Stimulated activated CD4-positive, alpha-beta T cell treated with anti-CD3 and anti-CD28 coated beads, Interleukin-2, amount 100 ng/mL, for 48 hours (primary cell): ENCODE measurements at places on chromosomes 6 and 20.

DNA sequence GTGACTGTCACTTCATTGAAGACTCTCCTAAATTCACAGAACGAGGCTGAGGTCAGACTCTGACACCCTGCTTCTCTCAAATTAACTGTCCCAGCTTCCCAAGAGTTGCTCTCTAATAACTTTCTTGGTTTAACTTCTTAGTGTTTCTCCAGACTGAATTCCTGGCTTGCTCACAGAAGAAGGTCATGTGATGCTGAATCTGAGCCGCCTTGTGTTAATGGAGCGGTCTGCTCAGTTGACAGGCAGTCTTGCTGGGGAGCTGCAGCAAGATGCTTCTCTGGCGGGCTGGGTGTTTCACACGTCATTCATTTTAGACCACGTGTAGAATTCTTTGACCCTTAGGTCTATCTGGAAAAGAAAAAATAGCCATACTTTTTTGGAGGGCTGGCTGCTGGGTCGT, 107.3 kb downstream of the FOXO3 start:
- DNase-seq = no peak

DNA sequence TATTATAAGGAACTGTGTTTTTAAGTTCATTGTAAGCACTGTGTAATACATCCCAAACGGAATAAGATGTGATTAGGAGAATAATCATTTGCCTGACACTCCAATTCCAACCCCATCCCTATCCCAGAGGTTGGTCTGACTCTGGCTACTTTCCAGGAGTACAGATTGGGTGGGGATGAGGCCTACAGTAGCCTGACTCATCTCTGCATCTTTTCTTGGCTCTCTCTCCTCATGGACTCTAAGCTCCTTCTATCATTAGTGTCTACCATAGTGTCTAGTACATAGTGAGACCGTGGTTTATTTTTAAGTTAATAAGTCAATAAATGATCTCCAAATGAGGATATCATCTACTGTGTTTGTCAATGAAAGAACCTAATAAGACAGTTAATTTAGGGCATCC, 92.2 kb upstream of the CNKSR3 start:
- DNase-seq = no peak

- DNase-seq = no peak
These were observed 1.4 kb downstream of the WFDC2 start for GRCh38 chr20:45470937-45471336.

- DNase-seq = no peak
These were observed 213.9 kb downstream of the SOX4 start for GRCh38 chr6:21807299-21808044.

DNA sequence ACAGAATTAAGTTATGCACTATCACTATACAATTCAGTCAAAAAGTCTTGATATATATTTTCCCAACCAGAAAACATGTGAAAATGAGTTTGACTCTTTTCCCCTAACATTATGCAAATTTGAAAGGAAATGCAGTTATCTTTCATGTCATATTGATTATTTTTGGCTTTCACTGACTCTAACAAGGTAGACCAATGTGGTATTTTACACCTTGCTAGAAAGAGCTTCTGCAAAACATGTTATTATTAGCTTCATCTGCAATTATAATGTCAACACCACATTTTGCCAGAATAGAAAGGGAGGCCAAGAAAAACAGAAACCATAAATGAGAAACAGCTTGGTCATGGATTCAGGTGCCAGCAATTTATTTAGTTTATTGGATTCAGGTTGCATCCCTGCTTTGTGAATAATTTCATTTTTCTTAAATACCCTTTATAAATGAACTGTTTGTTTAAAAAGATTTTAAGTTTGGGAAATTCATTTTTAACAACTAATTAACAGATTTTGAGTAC, 226.1 kb upstream of the GJE1 start:
- no peak for DNase-seq

GRCh38 chr6:81838031-81838430, 85.5 kb upstream of the TENT5A start:
- DNase-seq = no peak

DNA sequence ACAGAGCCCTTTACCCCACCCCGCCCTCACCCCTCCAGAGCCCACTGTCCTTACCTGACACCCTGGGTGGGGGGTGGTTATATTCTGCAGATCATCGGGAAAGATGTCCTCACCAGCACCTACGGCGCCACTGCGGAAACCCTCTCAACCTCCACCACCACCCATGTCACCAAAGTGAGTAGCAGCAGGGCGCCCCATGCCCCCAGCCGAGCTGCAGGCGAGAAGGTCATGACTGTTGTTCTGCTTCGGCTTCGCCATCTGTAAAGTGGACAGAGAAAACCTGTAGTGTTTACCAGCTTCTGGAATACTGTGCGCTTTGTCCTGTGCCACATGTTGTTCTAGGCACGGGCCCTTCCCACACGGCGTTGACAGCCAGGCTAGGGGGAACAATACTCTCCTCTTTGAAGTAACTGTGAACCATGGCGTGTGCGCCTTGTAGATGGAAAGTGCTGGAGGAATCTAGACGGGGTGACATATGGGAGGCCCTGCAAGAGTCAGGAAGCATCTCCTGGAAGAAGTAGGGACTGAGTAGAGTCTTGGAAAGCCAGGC, 16.5 kb upstream of the AAR2 start:
- no peak for DNase-seq

DNA sequence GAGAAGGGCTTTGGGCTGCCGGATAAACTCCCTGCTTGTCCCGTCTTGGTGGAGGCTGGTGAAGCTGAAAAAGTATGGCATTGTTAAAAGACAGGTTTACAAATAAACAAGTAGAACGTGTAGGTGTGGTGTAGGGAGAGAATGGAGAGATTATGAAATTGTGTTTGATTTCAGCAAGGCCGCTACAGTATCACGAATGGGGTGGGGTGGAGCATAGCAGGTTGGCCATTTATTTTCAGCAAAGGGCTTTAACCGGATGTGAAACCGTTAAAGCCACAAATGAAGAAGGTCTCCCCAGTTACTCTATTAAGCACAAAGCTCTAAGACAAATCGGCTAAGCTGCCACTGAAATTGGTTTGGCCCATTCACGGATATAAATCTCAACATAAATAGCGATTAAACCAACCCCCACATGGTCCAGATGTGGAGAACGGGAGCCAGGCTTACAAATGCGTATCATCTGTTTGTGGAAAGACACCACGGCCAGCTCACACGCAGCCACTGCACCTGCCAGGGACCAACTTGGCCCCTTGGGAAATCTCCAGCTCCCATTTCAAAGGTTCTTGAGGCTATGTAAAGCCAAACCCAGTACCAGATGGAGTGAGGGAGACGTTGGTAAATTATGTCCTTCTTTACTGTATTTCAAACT, 94.0 kb downstream of the ZMYND8 start:
- no peak for DNase-seq

DNA sequence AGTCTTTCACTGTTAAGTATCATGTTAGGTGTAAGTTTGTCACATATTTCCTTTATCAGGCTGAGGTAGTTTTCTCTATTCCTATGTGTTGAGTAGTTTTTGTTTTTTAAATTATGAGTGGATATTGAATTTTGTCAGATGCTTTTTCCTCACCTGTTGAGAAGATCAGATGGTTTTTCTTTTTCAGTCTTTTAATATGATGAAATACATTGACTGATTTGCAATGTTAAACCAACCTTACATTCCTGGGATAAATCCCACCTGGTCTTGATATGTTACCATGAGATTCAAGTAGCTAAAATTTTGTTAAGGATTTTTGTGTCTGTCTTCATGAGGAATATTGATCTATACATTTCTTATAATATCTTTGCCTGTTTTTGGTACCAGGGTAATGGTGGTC, 52.1 kb downstream of the FOXO3 start:
- DNase-seq = no peak

GRCh38 chr6:153503810-153504209, 372.7 kb upstream of the RGS17 start:
- DNase-seq = no peak

GRCh38 chr20:59314997-59315396, 14.6 kb downstream of the EDN3 start:
- no peak for DNase-seq

- no peak for DNase-seq
These were observed 496.7 kb downstream of the UTRN start for GRCh38 chr6:144781836-144782235.

- no peak for DNase-seq
These were observed 109.7 kb downstream of the MBOAT1 start for GRCh38 chr6:20102397-20103073.

- no peak for DNase-seq
These were observed 25.9 kb upstream of the AIG1 start for GRCh38 chr6:143034689-143035334.

GRCh38 chr6:131749023-131749422, 38.2 kb upstream of the CTAGE9 start:
- DNase-seq = no peak

GRCh38 chr6:33217681-33218080, 9.4 kb downstream of the RING1 start:
- no peak for DNase-seq

- no peak for DNase-seq
These were observed 17.6 kb upstream of the UQCC2 start for GRCh38 chr6:33729059-33729458.

DNA sequence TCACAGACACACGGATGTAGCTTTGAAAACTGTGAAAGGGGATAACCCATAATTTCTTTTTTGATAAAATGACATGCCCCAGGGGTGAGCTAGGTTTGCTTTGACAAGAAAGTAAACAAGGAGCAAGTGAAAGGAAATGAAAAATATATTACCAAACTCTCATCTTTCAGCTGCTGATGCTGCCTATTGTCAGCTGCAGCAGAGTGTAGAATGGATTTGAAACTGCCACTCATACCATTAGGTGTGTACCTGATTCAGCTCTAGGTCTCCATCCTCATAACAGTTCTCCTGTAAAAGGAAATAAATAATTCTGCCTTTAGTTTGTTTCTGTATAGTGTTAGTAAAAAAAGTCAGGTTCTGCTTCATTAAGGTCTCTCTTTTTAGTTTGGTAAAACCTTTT, 415.1 kb upstream of the MARCKS start:
- DNase-seq = no peak

DNA sequence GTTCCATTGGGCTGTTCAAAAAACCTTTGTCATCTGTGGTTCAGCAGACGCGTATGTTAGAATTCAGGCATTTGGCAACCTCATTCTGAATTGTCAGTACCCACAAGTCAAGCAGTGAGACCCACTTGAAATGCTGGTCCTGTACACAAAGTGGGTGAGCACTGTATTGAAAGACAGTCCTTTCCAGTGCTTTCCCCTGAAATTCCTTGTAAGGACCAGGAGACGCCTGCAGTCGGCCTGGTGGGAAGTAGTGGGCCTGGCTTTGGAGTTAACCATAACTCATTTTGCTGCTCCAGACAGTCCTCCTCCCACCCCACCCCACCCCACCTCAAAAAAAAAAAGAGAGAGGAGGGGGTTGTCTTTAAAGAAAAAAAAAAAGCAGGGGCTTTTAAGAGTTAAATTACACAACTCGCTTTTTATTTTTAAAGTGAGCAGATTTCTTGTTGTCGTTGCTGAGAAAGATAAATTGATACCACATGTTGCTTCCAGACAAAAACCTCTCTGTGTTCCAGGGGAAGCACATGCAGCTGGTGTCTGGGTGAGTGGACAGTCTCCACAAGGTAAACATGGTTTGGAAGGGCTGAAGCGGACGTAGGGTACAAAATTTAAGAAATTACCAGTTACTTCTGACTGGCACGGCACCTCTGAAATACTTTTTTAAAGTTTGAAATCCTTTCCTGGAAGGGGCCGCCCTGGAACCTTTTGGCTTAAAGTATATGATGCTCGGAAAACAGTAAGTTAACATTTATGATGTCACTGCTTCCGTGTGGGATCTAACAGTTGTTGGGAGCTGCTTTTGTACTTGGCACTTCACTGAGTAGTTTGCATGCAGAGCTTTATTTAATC, 95.3 kb downstream of the FOXO3 start:
- no peak for DNase-seq

DNA sequence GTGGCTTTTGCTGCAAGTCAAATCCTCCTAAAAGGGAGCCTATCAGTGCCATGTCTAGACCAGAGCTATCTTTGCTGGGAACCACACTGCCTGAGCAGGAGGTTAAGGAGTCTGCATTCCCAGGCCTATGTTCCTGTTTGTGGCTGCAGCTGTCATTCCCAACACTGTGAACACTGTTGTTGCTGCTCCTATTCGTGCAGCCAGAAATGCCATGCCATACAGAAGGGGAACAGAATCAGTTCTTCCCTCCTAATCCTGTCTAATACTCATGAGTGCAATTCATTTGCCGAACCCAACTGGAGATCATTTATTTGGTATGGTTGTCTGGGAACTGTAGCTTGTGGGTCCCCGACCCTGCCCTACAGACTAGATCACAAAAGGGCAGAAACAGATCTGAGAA, 406.5 kb upstream of the GJE1 start:
- DNase-seq = no peak

- DNase-seq = no peak
These were observed 73.7 kb downstream of the ZFAND3 start for GRCh38 chr6:37893257-37893656.

GRCh38 chr6:132079286-132079685, 128.1 kb upstream of the CCN2 start:
- DNase-seq = no peak

DNA sequence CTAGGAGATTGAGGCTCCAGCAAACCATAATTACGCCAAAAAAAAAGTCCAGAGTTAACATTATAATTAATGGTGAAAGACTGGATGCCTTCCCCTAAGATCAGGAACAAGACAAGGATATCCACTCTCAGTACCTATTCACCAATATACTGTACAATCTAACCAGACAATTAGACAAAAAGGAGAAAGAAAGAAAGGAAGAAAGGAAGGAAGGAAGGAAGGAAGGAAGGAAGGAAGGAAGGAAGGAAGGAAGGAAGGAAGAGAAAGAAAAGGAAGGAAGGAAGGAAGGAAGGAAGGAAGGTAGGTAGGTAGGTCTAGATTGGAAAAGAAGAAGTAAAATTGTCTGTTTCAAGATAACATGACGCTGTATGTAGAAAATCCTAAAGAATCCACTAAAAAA, 50.7 kb downstream of the TASP1 start:
- no peak for DNase-seq

DNA sequence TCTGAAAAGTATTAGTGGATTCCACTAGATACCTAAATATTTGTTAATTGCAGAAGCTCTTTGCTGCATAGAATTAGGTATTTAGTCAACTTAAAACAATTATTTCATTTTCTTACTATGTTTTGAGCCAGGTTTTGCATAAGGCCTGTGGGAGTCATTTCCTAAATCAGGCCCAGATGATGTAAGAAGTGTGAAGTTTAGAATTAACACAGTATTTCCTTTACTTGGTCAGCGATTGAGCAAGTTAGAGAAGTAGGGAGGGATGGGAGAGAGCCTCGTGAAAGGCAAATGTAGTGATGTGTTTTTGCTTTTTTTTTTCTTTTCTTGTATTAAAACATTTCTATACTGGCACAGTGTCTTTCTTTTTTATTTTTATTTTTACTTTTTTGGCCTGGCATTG, 711.1 kb downstream of the HDGFL1 start:
- DNase-seq = no peak

GRCh38 chr6:15421945-15422733, 176.3 kb downstream of the JARID2 start:
- no peak for DNase-seq
